ENCODE measurements at places on chromosomes 2 and 18.

- DNase-seq: no peak
Measured at GRCh38 chr18:62569081-62569655, 46.3 kb downstream of the ZCCHC2 start.

GRCh38 chr2:85156619-85157018, 23.4 kb downstream of the TCF7L1 start:
- no peak for DNase-seq

DNA sequence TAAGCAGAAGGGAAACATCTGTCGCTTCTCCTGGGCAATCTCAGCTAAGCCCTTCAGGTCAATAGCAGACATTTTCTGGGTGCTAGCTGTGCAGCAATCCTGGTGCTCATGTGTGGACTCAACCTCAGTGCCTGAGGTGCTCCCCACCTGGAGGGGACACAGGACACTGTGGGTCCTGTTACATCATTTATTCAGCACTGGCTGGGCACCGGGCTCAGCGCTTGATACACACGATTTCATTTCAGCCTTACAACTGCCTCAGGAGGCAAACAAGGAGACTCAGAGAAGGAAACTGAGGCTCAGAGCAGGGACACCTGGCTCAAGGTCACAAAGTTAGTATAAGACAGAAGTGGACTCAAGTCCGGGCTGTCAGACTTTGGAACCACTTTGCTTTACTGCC, 46.7 kb downstream of the MARCO start:
- DNase-seq: no peak

- DNase-seq: no peak
Measured at GRCh38 chr18:62713651-62714247, 1.6 kb upstream of the PHLPP1 start.

DNA sequence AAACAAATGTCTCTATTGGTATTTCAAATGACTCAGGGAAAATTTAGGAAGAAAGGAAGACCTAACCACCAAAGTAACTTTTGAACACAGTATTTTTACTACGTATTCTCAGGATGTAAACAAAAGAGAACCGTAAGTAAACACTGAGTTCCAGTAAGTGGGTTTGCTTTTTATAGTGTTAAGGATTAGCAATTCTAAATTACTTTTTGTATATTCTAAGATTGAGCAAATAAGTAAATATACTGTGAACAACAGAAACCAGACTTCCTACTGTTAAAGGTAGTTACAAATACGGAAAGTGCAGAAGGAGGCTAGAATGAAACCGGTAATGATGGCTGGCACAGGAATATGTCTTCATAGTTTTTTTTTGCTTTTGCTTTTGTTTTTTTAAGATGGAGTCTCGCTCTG, 31.5 kb downstream of the SESTD1 start:
- no peak for DNase-seq

DNA sequence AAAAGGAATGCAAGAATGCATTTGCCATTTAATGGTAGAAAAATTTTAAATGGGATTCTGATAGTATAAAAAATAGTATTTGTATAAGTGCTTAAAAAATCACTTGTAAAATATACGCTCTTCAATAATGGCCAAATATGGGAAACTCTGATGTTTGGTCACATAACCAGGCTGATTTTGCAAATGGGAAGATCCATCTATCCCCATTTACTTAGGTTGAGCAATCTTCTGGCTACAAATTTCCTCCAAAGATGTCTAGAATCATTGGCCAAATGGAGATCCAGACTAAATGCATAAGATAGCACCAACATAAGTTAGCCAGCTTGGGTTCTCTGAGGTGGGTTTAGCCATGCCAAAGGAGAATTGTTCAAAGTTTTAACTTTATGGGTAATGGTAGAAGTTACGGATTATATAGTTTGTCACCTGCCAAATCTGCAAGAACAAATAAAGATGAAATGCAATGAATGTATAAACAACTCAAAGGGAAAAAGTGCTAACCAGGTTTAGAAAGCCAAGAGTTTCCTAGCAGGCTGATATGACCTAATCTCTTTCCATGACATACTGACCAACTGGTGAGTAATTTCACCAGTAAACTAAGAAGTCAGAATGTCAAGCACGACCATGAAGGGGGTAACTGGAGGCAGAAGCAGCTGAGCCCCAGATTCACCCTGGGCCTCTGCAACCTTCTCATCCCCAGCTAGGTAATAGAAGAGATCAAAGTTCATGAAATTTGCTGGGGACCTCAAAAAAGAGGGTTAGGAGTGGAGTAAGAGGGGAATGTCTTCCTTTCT, 10.0 kb downstream of the RHOB start:
- no peak for DNase-seq

- no peak for DNase-seq
Measured at GRCh38 chr2:185875136-185875931, 136.7 kb downstream of the FSIP2 start.

DNA sequence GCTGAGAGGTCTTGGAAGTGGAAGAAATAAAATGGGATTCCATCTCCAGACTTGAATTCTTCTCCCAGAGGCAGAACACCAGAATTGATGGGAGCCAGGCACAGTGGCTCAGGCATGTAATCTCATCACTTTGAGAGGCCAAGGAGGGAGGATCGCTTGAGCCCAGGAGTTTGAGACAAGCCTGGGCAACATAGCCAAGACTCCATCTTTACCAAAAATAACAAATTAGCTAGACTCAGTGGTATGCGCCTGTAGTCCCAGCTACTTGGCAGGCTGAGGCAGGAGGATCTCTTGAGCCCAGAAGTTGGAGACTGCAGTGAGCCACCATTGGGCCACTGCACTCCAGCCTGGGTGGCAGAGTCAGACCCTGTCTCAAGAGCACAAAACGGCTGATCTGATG, 144.3 kb downstream of the C1D start:
- no peak for DNase-seq

- no peak for DNase-seq
Measured at GRCh38 chr2:70962885-70963878, 15.2 kb upstream of the ANKRD53 start.

All from NCI-H748 treated with DMSO at 0.1 percent for 48 hours (cell line).